ENCODE measurements at places on chromosomes 7 and 10. TPM values are rescaled to one million over a fixed set of nuclear protein-coding genes. Genes with fewer than 3 reads are reported as not detected.

Gene CAV1
- 1,079 TPM for total RNA-seq

Gene CALD1
- total RNA-seq = 198 TPM

Gene CYP26A1
- total RNA-seq = 0.44 TPM

Gene COL17A1
- under 0.01 TPM for total RNA-seq

Gene PKD1L1
- 0.20 TPM for total RNA-seq

Gene CLDN12
- total RNA-seq = 15.5 TPM

Gene TBX20
- not detected for total RNA-seq

Gene PTPRZ1
- not detected for total RNA-seq

Gene HOXA11
- 0.22 TPM for total RNA-seq

Gene BLNK
- not detected for total RNA-seq

Gene DNAH11
- total RNA-seq = 0.20 TPM

Gene LIPA
- total RNA-seq = 54.4 TPM

Gene ZNF394
- total RNA-seq = 25.8 TPM

Gene AS3MT
- 0.65 TPM for total RNA-seq

Gene CADPS2
- total RNA-seq = 48.0 TPM

Gene ITGB8
- 31.2 TPM for total RNA-seq
